Astrocyte (in vitro differentiated cells and primary cell): ENCODE measurements at places on chromosomes 3 and 15.
A peak's percentile ranks its signal among the peaks of the same experiment; 100 is the strongest.

DNA sequence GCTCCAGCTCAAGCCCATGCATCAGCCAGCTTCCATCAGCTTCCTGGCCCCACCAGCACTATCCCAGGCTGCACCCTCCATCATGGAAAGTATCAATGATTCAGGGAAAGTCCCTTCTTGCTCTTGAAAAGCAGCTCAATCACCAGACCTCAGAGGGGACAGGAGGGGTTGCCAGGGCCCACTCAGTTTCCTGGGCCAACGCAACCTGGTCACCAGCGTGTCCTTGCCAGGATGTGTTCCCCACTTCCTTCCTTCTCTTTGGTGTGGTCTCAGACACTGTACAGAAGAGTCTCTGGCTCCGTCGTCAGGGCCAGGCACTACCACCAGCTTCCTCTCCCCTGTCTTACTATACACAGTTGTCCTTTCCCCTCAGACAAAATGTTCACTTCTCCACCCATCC, 3.0 kb downstream of the HDC start:
- no peak for DNase-seq

- DNase-seq, result no peak
Observed at GRCh38 chr3:81788044-81788443, 26.6 kb upstream of the GBE1 start.

GRCh38 chr3:43689766-43690399, 855 bp upstream of the ABHD5 start:
- no peak for DNase-seq

GRCh38 chr3:138933981-138934691, 12.8 kb downstream of the FOXL2 start:
- DNase-seq, result no peak

GRCh38 chr15:80211976-80212375, 40.0 kb downstream of the CTXND1 start:
- no peak for DNase-seq

DNA sequence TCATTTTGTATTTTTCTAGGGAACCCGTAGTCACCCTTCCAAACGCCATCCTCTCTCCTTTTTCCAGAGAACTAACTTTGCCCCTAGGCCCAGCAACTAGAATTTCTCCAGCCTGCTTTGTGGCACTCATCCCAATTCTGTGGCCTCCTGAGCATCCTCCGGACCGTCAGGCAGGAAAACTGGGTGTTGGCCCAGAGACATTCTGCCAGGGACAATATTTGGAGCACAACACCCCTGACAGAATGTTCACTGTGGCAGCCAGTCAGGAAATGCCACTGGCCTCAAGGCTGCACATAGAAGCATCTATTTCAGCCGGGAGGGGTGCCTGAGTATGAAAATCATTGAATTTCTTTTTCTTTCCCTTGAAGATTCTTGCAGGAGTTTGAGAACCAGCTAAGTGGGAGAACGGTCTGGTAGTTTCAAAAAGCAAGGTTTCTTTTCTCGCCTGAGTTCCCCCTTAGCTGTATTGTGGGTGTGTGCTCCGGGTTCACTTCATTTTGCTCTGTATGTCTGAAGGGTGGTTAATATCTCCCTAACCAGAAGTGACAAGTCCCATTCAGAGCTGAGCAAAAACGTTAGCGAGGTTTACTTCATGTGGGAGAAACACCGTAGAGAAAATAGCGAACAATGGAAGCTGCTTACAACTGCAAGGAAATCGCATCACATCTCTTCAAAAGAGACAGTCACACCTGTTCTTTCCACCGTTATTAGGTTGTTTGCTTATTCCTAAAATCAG, 108.1 kb upstream of the TPM1 start:
- no peak for DNase-seq

DNA sequence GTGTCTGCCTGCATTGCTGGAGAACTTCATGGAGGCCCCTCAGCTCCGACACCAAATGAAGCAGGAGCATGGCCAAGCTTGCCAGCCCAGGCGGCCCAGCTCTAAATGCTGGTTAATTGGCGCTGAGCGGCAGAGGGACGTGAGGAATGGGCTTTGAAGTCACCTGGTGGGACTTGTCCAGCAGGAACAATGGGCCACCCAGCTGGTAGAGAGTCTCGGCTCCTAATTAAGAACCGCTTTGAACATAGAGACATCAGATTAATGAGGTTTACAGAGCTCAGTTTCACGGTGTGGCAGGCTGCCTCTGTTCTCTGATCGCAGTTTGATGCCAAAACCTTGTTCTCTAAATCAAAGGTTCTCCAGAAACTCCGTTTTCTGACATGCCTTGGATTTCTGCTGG, 77.5 kb upstream of the LINGO1 start:
- no peak for DNase-seq

GRCh38 chr3:100850701-100851100, 141.4 kb downstream of the TFG start:
- no peak for DNase-seq

GRCh38 chr3:21234933-21235332, 516.1 kb downstream of the ZNF385D start:
- no peak for DNase-seq

- no peak for DNase-seq
Observed at GRCh38 chr3:78814893-78815562, 952.8 kb downstream of the ROBO1 start.

DNA sequence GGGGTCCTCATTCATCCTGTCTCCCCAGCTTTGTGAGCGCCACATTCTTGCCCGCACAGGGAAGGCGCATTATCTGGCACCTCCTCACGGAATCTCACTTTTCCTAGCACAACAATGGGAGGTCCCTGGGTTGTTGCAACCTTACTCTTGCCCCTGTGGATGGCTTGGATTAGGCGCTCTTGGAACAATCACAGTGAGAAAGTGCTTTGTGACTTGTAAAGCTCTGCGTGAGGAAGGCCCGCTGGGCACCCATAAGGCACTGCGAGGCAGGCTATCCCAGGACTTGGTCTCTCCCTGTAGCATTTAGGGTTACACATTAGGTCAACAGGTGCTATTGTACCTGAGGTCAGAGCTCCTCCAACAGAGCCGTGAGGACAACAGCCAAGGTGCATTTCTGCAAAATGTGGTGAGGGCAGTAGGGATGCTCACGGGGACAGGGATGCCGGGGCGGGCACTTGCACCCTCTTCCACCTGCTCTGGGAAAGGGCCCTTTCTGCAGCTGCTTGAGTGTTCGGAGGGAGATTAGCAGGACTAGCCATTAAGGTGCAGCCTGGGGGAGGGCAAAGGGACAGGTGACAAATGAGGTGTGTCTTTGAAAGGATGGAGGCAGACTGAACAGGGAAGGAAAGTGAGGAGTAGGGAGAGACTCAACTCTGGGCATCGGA, 13.9 kb upstream of the LRRC15 start:
- no peak for DNase-seq

DNA sequence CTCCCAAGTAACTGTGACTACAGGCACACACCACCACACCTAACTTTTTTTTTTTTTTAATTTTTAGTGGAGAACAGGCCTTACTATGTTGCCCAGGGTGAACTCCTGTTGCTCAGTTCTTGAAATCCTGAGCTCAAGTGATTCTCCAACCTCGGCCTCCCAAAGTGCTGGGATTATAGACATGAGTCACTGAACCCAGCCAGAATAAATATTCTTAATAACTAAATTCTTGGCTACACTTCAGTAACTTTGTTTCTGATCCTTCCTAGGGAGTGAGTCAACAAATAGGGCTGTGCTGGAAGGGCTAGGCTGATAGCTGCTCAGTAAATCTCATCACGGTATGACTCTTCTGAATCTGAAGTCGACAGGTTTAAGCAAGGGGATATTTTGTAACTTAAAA, 56.6 kb downstream of the P3H2 start:
- peak; percentile 94 for DNase-seq

DNA sequence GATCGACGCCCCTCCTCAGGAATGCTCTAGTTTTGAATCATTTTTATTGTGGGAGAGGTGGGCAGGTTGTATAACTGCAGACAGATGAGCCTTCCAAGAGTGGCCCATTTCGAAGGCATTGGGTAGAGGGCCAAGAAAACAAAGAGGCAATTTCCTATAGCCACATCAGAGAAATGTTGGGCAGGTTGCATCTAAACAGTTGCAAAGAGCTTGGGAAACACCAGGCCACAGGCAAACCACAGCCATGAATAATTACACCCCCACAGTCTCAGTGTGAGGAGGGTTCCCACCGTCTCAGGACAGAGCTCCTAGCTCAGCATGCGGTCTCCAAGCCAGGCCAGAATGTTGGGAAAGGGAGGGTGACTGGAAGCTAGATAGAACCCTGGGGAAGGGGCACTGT, 257.3 kb downstream of the ABHD5 start:
- peak; percentile 42 for DNase-seq

DNA sequence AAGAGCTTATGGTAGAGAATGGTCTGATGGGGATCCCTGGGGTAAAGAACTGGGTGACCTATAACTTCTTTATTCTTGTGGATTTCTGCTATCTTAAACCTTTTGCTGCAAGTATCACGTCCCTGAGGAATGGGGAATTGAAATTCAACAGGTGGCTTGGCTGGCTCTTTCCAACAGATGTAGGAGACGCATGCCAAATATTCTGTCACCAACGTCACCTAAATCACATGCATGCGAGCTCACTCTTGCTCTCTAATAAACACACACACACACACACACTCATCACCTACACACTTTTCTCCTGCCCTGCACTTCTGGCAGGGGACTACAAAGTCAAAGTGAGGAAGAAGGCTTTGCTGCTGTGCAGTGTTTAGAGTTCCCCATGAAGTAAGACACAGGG, 145.8 kb upstream of the NECTIN3 start:
- no peak for DNase-seq

DNA sequence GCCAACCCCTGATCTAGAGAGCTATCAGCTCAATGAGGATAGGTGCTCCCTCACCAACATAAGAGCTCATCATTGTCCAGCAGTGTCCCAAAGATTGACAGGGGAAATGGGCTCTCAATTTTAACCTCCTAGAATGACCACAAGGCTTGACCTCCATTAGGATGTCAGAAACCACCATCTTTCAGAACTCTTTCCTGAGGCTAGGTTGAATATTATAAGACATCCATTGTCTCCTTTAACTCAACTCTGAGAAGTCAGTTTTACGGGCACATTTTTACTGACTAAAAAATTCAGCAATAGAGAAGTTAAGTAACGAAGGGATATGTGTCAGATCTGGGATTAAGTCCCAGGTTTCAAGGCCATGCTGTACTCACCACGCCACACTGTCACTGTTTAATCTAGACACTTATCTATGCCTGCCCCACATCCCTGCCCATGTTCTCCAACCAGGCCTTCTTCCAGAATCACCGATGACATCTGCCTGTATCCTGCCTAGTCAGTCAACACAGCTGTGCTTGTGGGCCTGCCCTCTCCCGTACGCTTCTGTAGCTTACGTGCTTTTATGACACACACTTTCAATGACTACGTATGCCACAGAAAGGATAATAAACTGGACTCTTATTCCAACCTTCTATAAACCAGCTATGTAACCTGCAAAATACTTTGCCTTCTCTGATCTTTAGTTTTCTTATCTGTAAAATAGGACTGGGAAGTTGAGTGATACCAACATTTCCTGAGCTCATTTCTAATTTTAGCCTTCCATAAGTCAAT, 17.1 kb upstream of the MUC13 start:
- peak; percentile 55 for DNase-seq

DNA sequence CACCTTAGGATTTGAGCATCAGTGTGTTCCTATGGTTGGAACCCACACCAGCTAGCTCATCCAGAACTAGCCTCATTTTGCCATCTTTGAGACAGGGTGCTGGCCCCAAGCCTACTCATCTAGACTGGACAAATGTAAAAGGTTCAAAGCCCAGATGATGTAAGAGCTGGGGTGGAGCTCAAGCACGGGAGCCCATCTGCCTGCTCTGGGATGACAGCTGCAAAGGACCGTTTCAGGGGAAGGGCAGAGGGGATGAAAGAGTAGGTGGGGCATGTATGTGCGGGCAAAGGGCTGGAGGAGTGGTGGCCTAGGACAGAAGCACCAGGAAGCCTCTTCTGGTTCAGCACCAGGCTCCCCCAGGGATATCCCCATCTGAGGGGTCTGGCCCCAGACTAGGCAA, 15.8 kb downstream of the CLK3 start:
- no peak for DNase-seq

GRCh38 chr3:23312866-23313265, 109.7 kb downstream of the UBE2E2 start:
- no peak for DNase-seq

GRCh38 chr15:64216196-64216595, 53.4 kb upstream of the PPIB start:
- DNase-seq, result no peak

DNA sequence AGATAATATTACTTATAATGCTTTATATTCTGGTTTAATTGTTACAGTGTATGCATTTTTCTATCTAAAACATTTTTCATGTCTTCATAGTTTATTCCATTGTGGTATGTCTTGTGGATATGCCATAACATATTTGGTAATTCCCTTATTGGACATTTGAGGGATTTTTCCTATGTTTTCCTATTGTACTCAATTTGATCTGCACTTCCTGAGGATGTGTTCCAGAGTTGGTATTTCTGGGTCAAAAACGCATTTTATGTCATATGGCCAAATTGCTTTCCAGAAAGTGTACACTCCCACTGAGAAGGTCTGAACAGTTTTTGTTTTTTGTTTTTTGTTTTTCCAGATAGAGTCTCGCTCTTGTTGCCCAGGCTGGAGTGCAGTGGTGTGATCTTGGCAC, 6.8 kb downstream of the ARL8B start:
- DNase-seq, result no peak

DNA sequence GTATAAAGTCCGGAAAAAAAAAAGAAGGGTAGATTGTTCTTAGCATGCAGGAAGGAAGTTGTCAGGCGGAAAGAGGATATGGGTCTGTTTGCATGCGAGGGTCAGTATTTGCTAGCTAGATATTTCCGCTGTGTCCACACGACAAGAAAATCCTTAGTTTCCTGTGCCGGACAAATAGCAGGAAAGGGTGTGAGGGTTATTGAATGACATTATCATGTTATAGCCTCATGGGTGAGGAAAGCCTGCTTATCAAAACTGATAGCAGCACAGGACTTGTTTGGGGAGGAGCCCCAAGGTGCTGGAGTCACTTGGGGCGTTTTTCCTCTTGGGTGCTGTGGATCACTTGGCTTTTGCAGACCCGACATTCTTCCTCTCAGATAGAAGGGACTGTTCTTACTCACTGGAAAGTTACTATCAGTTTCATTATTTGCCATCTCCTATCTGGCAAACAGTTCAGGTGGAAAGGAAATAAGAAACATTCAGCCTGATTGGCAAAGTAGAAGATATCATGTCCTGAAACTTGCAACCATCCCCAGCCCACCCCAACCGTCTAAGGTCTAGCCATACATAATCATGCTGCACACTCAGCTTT, 127.2 kb upstream of the DPH6 start:
- no peak for DNase-seq

DNA sequence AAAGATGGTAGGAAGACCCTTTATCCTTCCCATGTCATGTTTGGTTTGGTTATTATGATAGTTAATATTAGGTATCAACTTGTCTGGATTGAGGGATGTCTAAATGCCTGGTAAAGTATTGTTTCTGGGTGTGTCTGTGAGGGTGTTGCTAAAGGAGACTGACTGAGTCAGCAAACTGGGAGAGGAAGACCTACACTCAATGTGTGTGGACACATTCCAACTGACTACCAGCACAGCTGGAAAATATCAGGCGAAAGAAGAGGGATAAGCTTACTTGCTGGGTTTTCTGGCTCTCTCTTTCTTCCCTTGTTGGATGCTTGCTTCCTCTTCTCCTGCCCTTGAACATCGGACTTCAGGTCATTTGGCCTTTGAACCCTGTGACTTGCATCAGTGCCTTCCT, 1227.6 kb upstream of the EPHA6 start:
- DNase-seq, result no peak

GRCh38 chr15:91264651-91265351, 164.7 kb downstream of the SV2B start:
- DNase-seq, result no peak

GRCh38 chr15:36156879-36157427, 422.5 kb upstream of the CDIN1 start:
- peak; percentile 40 for DNase-seq

GRCh38 chr3:25453619-25454004, 25.5 kb downstream of the RARB start:
- DNase-seq, result no peak
